ENCODE measurements at places on chromosomes 5 and 9.

DNA sequence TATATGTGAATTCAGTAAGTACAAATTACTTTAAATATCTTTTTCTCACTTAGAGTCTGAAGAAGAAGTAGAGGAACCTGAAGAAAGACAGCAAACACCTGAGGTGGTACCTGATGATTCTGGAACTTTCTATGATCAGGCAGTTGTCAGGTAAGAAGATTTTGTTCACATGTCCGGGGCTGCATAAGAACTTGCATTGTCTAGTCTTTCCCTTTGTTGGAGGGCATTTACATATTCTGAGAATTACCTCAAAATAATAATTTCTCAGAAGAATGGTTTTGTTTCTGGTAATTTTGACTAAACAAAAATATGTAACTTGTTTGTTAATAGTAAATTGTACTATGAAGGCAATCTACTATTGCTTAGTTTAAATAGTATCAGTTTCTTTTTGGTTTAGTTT, 23.7 kb downstream of the G3BP1 start:
- H3K36me3 ChIP-seq: peaks cover 46% of the 10 kb centered on the region
- no peaks in the 10 kb centered on the region for H3K4me1 ChIP-seq
- H3K27me3 ChIP-seq: no peaks in the 10 kb centered on the region
- DNase-seq: no peak
- no peak overlapping the region for H3K27ac ChIP-seq

GRCh38 chr5:41776435-41776834, 93.8 kb downstream of the OXCT1 start:
- H3K36me3 ChIP-seq: no peaks in the 10 kb centered on the region
- peaks cover 7% of the 10 kb centered on the region for H3K4me1 ChIP-seq

GRCh38 chr9:89512382-89512781, 14.5 kb upstream of the SEMA4D start:
- H3K4me1 ChIP-seq: no peaks in the 10 kb centered on the region
- no peaks in the 10 kb centered on the region for H3K36me3 ChIP-seq
- H3K27ac ChIP-seq: no peak overlapping the region
- H3K4me3 ChIP-seq: no peak overlapping the region
- peaks cover 24% of the 10 kb centered on the region for H3K27me3 ChIP-seq

DNA sequence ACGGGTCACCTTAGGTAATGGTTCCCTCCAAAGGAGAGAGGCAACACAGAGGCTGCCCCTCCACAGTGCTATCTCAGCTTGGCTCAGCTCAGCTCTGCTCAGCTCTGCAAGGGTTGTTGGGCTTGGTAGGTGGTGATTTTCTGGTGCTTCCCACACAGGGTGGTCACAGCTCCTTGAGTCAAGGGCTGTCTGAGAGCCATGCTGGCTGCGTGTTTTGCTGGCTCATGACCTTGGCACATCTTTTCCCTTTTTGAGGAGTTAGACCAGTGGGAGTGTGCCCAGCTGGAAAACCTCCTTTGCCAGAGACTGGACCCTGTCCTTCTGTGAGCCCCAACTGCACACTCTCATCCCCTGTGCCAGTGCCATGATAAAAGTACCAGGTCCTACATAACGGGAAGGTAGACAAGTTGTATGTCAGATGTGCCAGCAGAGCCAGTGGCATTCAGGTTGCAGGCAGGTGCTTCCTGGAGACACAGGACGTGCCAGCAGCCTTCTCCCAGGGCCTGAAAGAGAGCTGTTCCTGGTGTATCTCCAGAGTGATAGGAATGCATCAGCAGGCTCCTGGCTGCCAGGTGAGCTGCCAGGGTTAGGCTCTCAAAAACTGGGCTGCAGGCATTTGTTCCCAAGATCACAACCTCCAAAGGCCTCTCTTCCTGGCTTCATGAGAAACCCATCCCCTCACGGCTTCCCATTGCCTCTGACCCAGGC, 118.6 kb upstream of the CXCL14 start:
- H3K27me3 ChIP-seq: no peaks in the 10 kb centered on the region
- H3K4me3 ChIP-seq: no peak overlapping the region
- no peaks in the 10 kb centered on the region for H3K4me1 ChIP-seq
- no peak for DNase-seq
- no peak overlapping the region for H3K27ac ChIP-seq

DNA sequence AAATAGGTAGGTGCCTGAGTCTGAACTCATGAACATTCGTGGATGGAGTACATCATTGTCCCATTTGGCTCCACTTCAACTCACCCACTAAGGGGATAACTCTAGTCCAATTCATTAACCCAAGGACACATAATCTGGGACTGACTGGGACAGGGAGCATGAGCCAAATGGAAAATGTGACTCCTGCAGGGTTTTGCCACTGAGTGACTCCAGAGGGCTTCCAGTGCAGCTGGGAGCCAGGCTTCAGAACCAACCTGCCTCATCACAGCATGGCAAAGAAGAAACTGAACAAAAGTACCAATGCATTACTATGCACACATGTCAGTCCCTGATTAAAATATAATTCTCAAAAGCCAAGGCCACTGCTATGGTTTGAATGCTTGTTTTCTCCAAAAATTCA, 159.7 kb upstream of the SNX2 start:
- H3K4me1 ChIP-seq: no peaks in the 10 kb centered on the region
- no peak overlapping the region for H3K4me3 ChIP-seq
- no peak for DNase-seq
- no peak overlapping the region for H3K27ac ChIP-seq

DNA sequence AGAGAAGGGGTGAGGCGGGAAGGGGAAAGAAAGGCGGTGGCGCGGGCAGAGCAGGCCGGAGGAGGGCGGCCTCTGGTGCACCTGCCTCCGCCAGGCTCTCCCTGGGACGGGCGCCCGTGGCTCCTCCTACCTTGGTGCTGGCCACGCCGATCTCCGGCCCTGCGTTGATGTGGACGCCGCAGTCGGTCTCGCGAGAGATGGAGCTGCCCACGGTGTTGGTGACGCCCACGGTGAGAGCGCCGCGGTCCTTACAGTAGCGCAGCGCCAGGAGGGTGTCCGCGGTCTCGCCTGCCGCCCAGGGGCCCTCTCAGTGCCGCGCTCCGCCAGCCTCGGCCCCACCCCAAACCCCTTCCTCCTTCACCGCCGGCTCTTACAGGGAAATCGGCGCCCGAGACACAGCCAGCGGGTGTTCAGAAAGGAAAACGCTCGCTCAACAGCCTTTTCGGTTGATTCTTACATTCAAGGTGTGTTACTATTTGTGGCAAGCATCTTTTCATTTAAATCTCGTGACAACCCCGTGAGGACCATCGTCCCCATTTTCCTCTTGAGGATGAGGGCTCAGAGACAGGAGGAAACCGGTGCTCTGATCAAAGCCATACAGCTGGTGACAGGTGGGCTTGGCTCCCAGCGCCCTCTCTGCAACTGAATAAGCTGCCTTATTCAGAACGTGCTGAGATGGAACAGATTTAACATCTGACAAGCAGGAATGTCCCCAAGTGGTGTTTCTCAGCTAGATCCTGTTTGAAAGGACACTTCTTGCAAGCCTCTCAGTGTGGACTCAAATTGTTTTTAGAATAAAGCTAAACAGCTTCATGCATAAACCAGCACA, 22.0 kb upstream of the MAPK9 start:
- no peaks in the 10 kb centered on the region for H3K27me3 ChIP-seq
- no peak for DNase-seq
- no peak overlapping the region for H3K4me3 ChIP-seq
- no peaks in the 10 kb centered on the region for H3K4me1 ChIP-seq
- H3K36me3 ChIP-seq: peaks cover 15% of the 10 kb centered on the region

- H3K4me1 ChIP-seq: peaks cover 20% of the 10 kb centered on the region
- peak; percentile 77 for DNase-seq
- peaks cover 39% of the 10 kb centered on the region for H3K36me3 ChIP-seq
- no peak overlapping the region for H3K4me3 ChIP-seq
- H3K27me3 ChIP-seq: no peaks in the 10 kb centered on the region
- peak overlapping the region; percentile 87 for H3K27ac ChIP-seq
These were observed 2.2 kb downstream of the ST6GALNAC6 start for GRCh38 chr9:127897193-127897692.

GRCh38 chr5:23613566-23613965, 106.2 kb downstream of the PRDM9 start:
- H3K4me1 ChIP-seq: no peaks in the 10 kb centered on the region
- H3K27me3 ChIP-seq: no peaks in the 10 kb centered on the region
- H3K4me3 ChIP-seq: no peak overlapping the region
- no peak for DNase-seq
- no peaks in the 10 kb centered on the region for H3K36me3 ChIP-seq
- no peak overlapping the region for H3K27ac ChIP-seq

GRCh38 chr5:31798168-31798567, 159.2 kb downstream of the PDZD2 start:
- no peak overlapping the region for H3K4me3 ChIP-seq
- DNase-seq: no peak
- H3K36me3 ChIP-seq: no peaks in the 10 kb centered on the region

GRCh38 chr5:73591102-73591695, 25.7 kb downstream of the UTP15 start:
- H3K27ac ChIP-seq: no peak overlapping the region
- peak; percentile 90 for DNase-seq
- H3K27me3 ChIP-seq: no peaks in the 10 kb centered on the region
- no peaks in the 10 kb centered on the region for H3K36me3 ChIP-seq
- H3K4me1 ChIP-seq: no peaks in the 10 kb centered on the region

DNA sequence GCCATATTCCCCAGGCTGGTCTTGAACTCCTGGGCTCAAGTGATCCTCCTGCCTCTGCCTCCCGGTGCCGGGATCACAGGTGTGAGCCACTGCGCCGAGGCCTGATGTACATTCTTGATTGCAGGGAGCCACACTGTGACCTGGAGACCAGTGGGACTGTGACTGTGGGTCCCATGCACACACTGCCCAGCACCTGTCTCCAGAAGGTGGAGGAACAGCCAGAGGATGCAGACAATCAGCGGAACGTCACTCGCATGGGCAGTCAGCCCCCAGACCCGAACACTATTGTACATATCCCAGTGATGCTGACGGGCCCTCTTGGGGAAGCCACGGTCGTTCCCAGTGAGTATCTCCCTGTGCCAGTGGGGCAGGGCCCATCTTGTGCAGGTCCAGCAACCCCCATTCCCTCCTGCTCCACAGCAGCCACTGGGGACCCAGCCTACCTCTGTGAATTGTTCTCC, 147.3 kb downstream of the CACNA1B start:
- no peaks in the 10 kb centered on the region for H3K36me3 ChIP-seq
- H3K27ac ChIP-seq: no peak overlapping the region
- DNase-seq: no peak
- H3K4me3 ChIP-seq: no peak overlapping the region
- no peaks in the 10 kb centered on the region for H3K4me1 ChIP-seq
- peaks cover 6% of the 10 kb centered on the region for H3K27me3 ChIP-seq

DNA sequence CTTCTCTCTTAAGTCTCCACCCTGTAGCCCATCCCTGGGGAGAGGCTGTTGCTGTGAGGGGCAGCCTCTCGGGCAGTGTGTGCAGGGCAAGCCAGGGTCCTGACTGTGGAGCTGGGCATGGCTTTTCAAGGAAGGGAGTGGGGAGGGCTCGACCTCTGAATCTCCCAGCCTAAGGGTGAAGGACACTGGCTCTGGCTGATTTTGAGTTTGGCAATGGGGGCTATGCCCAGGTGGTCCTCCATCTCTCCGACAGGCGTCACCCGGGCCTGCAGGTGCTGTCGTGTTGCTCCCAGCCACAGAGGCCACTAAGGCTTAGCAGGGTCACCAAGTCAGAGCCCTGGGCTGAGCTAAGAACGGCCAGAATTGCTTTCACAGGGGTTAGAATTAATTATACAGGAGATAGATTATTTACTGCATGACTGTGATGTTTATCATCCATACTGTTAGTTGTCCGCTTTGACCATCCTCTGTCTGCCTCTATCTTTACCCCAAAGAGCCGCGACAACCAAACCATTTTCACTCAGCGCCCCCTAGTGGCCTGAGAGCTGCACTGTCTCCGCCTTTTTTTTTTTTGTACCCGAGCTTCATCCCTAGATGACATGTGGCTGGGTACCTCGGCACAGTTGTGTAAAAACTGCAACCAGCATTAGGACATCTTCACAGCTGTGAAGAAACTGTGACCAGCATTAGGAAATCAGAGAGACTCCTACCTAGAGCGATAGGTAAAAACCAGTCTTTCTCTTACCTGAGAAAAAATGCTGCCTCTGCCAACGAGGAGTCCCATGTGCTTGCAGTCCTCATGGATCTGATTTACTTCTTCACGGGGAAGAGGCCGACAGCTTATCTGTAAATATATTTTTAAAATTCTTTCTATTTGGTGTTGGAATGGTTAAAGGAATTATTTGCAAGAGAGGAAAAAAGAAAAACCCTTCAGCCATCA, 44.5 kb downstream of the AGXT2 start:
- 0 out of 2 replicates have a peak, but pooled peaks cover 2% of the 10 kb centered on the region for H3K4me1 ChIP-seq
- no peaks in the 10 kb centered on the region for H3K36me3 ChIP-seq
- H3K27ac ChIP-seq: no peak overlapping the region
- H3K27me3 ChIP-seq: peaks cover 19% of the 10 kb centered on the region
- DNase-seq: peak; percentile 46

- H3K36me3 ChIP-seq: peaks cover 11% of the 10 kb centered on the region
- H3K4me3 ChIP-seq: no peak overlapping the region
- DNase-seq: peak; percentile 81
- H3K4me1 ChIP-seq: peaks cover 11% of the 10 kb centered on the region
These were observed 2.6 kb upstream of the SNX18 start for GRCh38 chr5:54514841-54515432.

DNA sequence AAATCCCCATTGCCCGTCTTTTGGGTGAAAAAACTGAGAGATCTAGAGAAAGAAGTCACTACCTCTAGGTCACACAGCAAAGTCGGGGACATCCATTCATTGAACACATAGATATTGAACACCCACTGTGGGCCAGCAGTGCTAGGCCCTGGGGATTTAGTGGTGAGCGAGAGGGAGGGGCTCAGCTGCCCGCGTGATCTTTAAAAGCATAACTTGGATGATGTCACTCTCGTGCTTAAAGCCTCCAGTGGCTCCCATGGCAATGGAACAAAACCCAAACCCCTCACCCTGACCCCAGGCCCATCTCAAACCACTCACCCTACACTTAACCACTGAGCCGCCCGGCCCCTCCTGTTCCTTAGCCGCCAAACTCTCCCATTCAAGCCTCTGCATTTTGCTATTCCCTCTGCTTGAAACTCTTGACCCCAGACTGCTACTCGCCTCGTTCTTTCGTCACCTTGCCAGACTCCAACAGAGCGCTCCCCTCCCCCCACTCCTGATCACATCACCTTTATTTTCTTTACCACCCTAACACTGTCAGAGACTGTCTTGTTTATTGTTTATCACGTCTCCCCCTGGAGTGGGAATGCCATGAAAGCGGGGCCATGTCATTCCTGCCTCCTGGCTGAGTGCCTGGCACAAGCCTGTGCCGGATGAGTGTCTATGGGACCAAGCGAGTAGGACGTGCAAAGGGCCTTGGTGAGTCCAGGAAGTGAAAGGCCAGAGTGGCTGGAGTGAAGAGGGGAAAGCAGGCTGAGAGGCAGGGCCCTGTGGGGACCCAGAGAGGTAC, 710 bp upstream of the PIP5KL1 start:
- H3K36me3 ChIP-seq: peaks cover 6% of the 10 kb centered on the region
- H3K27ac ChIP-seq: peak overlapping the region; percentile 23
- H3K4me3 ChIP-seq: peak overlapping the region; percentile 60
- H3K27me3 ChIP-seq: no peaks in the 10 kb centered on the region
- DNase-seq: peak; percentile 74

GRCh38 chr9:8436786-8437185, 637.2 kb upstream of the DMAC1 start:
- no peaks in the 10 kb centered on the region for H3K4me1 ChIP-seq
- no peaks in the 10 kb centered on the region for H3K36me3 ChIP-seq
- no peaks in the 10 kb centered on the region for H3K27me3 ChIP-seq
- no peak overlapping the region for H3K4me3 ChIP-seq

Measured in IMR-90 (cell line).